Amniotic stem cell (primary cell): ENCODE measurements at places on chromosomes 2 and 18.

- no peak for DNase-seq
These were observed 197.7 kb upstream of the SH3BP4 start for GRCh38 chr2:234754126-234754525.

DNA sequence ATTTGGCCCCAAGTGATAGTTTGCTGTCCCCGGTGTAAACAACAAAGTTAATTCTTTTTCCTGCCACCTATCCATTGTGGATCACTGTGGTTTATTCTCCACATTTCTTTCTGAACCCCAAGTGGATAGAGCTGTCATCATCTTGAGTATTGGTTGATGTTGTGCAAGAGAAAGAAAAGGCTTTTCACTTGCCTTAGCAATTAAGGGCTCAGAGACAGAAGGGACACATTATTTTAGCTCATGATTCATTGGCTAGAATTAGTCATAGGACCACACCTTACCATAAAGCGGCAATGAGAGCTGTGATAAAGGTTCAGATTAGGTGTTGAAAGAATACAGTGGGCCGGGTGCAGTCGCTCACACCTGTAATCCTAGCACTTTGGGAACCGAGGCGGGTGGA, 442.1 kb upstream of the DCC start:
- no peak for DNase-seq

DNA sequence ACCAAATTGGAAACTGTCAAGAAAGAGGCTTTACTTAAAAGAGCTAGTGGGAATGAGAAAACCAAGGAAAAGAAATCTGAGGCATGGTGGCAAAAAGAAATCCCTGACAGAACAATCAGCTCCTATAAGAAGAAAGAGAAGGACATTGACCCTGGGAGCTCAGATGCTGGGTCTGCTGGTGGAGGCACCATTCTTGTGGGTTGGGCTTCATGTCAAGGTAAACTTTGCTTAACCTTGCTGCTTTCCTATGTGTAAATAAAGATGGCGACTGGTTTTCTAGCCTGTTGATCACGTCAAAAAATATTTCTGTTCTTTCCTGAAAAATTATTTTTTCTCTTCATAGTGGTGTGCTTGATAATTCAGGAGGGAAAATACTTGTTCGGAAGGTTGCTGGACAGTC, 58.1 kb downstream of the VIT start:
- DNase-seq, result no peak

DNA sequence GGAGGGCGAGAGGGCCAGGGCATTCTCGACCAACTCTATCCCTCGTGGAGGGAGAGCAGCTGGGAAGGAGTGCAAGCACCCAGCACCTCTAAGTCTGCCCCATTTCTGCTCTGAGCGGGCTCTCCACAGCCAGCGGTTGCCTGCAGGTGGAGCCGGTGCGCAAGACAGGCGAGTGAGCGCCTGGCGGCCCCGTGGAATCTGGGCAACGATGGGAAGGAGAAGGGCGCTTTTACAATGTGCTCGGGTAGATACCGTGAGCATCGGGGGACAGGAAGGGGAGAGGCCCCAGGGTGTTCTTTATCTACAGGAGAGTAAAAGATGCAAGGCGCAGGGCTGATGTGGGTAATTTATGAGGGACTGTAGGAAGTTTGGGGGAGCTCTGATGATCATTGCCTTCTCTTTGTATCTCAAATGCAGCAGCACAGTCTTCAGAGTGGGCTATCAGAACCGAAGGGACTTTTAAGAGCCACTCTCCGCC, 867 bp upstream of the TTL start:
- DNase-seq, result peak; percentile 51

GRCh38 chr2:54839461-54840255, 116.2 kb downstream of the EML6 start:
- DNase-seq, result no peak

- DNase-seq, result no peak
These were observed 25.0 kb downstream of the DNER start for GRCh38 chr2:229689307-229689839.

- DNase-seq, result no peak
These were observed 415.8 kb upstream of the ZEB2 start for GRCh38 chr2:144935736-144936135.

DNA sequence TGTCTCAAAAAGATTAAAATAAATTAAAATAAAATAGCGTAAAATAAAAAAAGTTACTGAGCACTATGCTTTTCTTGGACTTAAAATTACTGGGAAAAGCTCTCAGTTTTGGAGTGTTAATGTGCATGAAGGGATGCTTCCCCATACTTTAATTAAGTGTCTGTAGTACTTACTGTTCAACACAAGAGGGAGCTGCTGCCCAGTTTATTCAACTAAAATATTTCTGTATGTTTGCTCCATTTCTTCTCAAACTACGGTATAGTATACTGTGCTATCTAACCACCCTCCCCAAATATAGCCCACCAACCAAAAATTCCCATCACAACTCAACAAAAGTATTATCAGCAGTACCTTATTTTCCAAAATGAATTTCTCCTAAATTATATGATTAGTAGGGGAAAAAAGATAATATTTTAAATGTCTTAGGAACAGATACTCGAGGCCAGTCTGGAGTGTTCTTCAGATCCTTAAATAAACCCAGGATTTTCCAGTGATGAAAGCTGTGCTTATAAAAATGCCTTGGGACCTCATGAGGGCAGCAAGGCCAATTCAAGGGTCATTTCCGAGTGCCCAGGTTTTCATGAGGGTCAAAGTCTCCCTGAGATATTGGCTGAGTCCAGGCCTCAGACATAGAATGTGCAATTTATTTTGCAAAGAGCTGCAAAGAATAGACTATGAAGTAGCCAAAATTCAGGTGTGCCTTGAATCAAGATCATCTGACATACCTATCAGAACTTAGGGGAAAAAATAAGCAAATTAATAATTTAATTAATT, 64.1 kb downstream of the CHRNA1 start:
- DNase-seq, result no peak

DNA sequence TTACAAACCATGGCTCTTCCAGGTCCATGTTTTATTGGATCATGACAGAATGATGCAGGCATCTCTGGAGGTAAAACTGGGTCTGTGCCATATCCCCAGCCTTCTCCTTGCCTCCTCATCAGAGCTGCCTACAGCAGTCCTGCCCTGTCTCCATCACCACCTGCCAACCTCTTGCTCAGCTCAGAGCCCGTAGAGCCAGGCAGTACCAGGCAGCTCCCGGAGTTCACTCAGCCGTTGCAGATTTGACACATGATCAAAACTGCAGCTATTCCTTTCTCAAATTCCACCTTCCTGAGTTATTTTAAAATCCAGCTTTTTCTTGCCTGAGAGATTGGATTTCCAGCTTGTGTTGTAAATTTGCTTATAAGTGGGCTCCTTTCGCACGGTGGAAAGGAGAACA, 218.2 kb upstream of the CELF4 start:
- DNase-seq, result no peak

- DNase-seq, result peak; percentile 47
These were observed 271.3 kb downstream of the KCNS3 start for GRCh38 chr2:18149660-18150246.

DNA sequence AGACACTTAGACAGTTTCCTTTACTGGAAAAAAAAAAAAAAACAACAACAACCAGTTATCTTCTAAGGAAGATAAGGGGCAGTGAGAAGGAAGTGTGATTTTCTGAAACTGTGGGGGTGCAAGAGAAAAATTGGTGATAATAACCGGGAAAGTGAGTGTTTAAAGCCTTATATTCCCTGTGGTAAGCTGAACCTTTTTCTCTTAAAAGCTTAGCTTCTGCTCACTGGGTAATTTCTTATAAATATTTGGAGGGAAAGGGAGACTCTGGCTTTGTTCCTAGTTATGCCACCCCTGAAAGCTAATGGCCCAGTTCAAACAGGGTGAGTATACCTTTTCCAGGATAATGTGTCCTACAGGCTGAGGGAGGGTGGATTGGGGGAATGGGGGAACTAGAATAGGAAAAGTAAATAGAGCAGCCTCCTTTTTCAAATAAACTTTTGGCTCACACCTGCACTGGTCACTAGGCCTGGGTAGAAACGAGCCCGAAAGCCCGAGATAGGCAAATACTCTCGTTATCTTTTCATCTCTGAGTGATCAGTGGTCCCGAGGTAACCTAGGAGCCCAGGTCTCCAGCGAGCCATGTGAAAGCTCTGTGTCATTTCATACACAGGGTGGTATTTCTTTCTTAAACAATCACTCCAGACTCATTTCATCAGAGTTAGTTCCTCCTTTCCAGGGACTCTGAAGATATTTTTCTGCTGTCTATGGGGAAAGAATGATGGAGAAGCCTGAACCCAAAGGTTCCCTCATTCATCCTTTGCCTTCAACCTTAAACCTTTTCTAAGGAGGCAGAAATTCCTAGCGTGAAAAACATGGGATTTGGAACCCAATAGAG, 15.5 kb upstream of the SRBD1 start:
- no peak for DNase-seq

DNA sequence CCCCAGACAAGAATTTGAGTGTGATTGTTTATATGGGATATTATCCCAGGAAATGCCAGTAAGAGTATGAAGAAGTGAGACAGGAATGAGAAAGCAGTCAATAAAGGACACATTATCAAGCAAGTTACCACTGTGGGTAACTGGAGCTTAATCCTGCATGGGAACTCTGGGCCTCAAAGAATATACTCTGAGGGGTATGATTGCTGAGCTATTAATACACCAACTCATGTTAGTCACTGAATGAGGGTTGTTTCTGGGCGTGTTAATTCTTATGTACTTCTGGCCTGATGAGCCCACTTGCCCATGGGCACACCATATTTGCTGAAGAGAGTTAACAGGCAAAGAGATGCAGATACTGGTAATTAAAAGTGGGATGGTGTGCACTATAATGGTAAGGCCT, 26.6 kb upstream of the PAIP2B start:
- DNase-seq, result no peak

DNA sequence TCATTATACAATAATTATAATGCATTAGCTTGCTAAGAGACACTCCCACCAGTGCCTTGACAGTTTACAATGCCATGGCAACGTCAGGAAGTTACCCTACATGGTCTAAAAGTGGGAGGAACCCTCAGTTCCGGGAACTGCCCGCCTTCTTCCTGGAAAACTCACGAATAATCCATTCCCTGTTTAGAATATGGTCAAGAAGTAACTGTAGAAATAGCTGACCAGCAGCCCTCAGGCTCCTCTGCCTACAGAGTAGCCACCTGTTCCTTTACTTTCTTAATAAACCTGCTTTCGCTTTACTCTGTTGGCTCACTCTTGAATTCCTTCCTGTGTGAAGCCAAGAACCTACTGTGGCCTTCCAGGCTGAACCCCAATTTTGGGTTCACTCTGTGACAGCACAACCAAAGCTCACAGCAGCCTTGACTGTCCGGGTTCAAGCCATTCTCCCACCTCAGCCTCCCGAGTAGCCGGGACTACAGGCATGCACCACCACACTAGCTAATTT, 20.0 kb upstream of the PTPN2 start:
- DNase-seq, result no peak

DNA sequence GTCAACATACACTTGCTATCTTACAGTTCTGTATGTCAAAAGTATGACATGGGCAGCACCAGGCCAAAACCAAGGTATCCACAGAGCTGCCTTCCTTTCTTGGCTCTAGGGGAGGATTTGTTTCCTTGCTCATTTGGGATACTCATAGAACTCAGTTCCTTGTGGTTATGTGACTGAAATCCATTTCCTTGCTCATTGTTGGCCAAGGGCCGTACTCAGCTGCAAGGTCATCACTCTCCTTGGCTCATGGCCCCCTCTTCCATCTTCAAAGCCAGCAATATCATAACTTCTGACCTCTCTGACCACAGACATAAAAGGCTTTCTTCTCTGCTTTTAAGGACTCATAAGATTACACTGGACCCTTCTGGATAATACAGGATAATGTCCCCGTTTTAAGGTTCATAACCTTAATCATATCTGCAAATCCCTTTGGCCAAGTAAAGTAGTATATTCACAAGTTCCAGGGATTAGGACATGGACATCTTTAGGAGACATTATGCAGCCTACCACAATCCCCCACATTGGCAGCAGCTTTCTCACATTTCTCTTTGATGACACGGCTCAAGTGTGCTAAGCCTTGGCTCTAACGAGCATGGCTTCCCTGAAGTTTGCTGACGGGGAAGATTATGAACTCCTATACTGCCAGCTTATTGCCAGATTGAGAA, 20.9 kb downstream of the TMEM237 start:
- DNase-seq, result no peak

DNA sequence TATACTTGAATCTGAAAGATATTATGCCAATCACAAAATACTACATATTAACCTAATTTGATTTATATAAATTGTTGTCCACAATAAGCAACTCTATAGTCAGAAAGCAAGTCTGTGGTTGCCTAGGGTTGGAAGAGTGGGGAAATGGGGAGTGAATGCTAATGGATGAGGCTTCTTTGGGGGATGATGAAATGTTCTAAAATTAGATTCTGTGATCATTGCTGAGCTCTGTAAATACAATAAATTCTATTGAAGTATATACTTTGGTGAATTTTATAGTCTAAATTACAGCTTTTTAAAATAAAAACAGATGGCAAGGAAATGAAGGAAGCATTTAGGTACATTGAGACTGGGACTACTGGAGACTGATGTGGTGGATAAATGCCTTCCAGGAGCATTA, 275.5 kb downstream of the MBD2 start:
- DNase-seq, result no peak
